Peyer's patch (tissue), 4 donors: ENCODE measurements at places on chromosomes 3 and 15. TPM values are rescaled to one million over a fixed set of nuclear protein-coding genes. Genes with fewer than 3 reads are reported as not detected.

DNA sequence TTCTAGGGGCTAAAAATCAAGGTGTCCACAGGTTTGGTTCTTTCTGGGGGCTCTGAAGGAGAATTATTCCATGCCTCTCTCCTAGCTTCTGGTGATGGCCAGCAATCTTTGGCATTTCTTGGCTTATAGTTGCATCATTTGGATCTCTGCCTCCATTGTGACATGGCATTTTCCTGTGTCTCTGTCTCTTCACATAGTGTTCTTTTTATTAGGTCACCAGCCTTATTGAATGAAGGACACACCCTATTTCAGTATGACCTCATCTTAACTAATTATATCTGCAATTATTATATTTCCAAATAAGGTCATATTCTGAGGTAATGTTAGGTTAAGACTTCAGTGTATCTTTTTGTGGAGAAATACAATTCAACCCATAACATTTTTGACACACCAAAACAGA lies 3.2 kb upstream of the GBE1 start:
- peaks cover 4% of the 10 kb centered on the region for H3K4me1 ChIP-seq
- no peak for DNase-seq
- no peak overlapping the region for H3K4me3 ChIP-seq

DNA sequence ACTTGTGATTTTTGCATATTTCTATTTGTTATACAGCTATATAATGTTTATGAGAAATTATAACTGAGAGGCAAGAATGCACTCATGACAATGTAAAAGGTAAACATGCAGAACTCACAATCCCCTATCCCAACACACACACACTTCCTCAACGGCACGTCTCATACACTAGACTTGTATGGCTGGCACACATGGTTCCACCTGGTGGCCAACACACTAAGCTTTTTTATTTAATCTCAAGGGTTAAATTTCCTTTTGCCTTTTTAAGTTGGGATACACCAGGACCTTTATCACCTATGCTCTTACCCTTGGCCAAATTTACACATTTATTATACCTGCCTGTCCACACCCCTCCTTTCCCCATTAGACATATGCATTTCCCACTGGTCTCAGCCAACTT lies 88.6 kb upstream of the PSMD6 start:
- H3K27me3 ChIP-seq, result no peaks in the 10 kb centered on the region
- no peak overlapping the region for H3K27ac ChIP-seq
- no peaks in the 10 kb centered on the region for H3K4me1 ChIP-seq
- H3K36me3 ChIP-seq, result no peaks in the 10 kb centered on the region
- no peak for DNase-seq

- no peak for DNase-seq
- H3K27ac ChIP-seq, result no peak overlapping the region
- no peak overlapping the region for H3K4me3 ChIP-seq
- no peaks in the 10 kb centered on the region for H3K4me1 ChIP-seq
- no peaks in the 10 kb centered on the region for H3K27me3 ChIP-seq
Observed at GRCh38 chr3:88137836-88138235, 11.9 kb upstream of the C3orf38 start.

The OPA1 gene
- 89.1 TPM for total RNA-seq

DNA sequence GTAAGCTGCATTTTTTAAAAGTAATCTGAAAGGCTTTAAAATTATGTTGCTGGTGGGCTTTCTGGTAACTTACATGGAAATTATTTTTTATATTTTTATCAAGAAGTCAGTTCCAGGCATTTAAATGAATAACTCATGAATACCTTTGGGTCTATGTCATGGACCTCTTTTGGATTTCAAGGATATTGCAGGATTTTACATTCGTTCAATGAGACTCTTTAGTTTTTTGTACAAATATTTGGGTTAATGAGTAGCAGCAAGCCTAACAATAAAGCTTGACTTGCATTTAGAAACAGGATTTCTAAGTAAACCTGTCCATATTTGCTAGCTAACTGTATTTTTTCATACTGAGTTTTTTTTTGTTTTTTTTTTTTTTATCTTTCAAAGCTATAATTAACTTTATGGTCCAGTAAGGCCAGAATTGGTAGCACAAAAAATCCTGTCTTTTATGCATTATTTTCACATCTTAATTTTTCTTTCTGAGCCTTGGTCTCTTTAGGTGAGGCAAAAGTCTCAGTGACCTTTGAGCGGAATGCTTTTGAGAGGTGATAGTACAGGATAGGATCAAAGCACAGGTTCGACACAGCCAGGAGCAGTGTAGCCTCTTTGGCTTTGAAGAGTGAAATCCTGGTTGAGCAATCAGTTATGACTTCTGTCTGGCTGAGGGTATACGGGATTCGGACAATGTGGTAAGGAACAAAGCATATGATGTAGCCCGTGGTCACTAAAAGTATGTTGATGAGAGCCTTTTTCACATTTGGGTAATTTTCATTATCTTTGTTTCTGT lies 4.8 kb downstream of the GPR171 start:
- no peak overlapping the region for H3K4me3 ChIP-seq
- no peaks in the 10 kb centered on the region for H3K36me3 ChIP-seq
- H3K27me3 ChIP-seq, result no peaks in the 10 kb centered on the region
- no peak overlapping the region for H3K27ac ChIP-seq
- DNase-seq, result no peak
- peaks cover 5% of the 10 kb centered on the region for H3K4me1 ChIP-seq

GRCh38 chr3:25150199-25150598 lies 277.9 kb upstream of the RARB start:
- H3K4me3 ChIP-seq, result no peak overlapping the region
- H3K4me1 ChIP-seq, result no peaks in the 10 kb centered on the region
- DNase-seq, result no peak
- no peak overlapping the region for H3K27ac ChIP-seq

The PLA2G4D gene
- total RNA-seq, result not detected

GRCh38 chr15:75023872-75024636 lies 664 bp downstream of the PPCDC start:
- DNase-seq, result no peak
- H3K4me3 ChIP-seq, result peak overlapping the region; percentile 73
- H3K27ac ChIP-seq, result peak overlapping the region; percentile 87
- H3K36me3 ChIP-seq, result no peaks in the 10 kb centered on the region
- H3K4me1 ChIP-seq, result no peaks in the 10 kb centered on the region
- H3K27me3 ChIP-seq, result no peaks in the 10 kb centered on the region

GRCh38 chr3:157754451-157754850 lies 251.2 kb upstream of the VEPH1 start:
- H3K4me3 ChIP-seq, result no peak overlapping the region
- DNase-seq, result no peak
- H3K36me3 ChIP-seq, result no peaks in the 10 kb centered on the region
- H3K4me1 ChIP-seq, result no peaks in the 10 kb centered on the region

- no peaks in the 10 kb centered on the region for H3K4me1 ChIP-seq
- DNase-seq, result no peak
Observed at GRCh38 chr3:80601479-80601878, 833.7 kb upstream of the ROBO1 start.

- H3K4me3 ChIP-seq, result no peak overlapping the region
- DNase-seq, result no peak
- H3K36me3 ChIP-seq, result no peaks in the 10 kb centered on the region
- H3K27ac ChIP-seq, result no peak overlapping the region
Observed at GRCh38 chr15:84697236-84697990, 18.5 kb downstream of the SEC11A start.

DNA sequence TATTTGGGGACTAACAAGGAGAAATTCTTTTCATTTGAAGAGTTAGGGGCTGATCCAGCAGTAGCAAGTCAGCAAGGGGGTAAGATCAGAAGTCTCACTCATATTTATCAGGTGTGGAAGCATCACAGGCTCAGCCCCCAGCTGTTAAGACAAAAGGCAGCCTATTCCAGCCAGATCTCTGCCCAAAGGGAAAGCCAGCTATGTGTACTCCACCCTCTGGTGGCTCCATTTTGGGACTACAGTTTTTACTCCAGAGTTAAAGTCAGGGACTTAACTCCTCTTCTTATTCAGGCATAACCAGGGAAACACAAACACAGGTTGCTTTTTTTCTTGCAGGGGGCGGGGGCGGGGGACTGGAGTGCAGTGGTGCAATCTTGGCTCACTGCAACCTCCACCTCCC lies 19.2 kb downstream of the UBP1 start:
- DNase-seq, result no peak
- H3K36me3 ChIP-seq, result peaks cover 46% of the 10 kb centered on the region
- no peak overlapping the region for H3K4me3 ChIP-seq
- no peak overlapping the region for H3K27ac ChIP-seq

GRCh38 chr3:125108833-125109535 lies 53.2 kb upstream of the HEG1 start:
- no peak overlapping the region for H3K27ac ChIP-seq
- H3K27me3 ChIP-seq, result no peaks in the 10 kb centered on the region
- no peaks in the 10 kb centered on the region for H3K4me1 ChIP-seq
- no peak overlapping the region for H3K4me3 ChIP-seq

The KCNMB2 gene
- total RNA-seq, result not detected

GRCh38 chr3:188471723-188472122 lies 317.8 kb downstream of the LPP start:
- H3K27ac ChIP-seq, result no peak overlapping the region
- H3K4me1 ChIP-seq, result no peaks in the 10 kb centered on the region
- no peak overlapping the region for H3K4me3 ChIP-seq
- no peaks in the 10 kb centered on the region for H3K27me3 ChIP-seq
- DNase-seq, result no peak
- H3K36me3 ChIP-seq, result no peaks in the 10 kb centered on the region

DNA sequence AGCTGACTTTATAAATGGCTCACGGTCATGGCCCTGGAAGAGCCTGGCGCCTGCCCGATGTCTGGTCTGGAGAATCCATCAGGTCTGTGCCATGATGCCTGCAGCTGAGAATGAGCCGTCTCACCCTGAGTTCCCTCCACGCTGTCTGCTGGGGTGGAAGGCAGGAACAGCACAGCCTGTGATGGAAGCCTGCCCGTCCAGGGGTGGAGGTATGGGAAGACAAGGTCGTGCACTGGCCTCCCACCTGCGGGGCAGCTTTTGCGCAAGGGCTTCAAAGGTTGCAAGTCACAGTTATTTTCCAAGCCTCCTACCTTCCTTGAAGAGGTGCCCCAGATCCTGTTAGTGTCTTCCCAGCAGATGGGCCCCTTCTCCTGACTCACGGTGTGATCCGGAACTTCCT lies 275.5 kb downstream of the FAM43A start:
- no peak overlapping the region for H3K4me3 ChIP-seq
- DNase-seq, result no peak
- H3K4me1 ChIP-seq, result no peaks in the 10 kb centered on the region
- no peaks in the 10 kb centered on the region for H3K27me3 ChIP-seq

DNA sequence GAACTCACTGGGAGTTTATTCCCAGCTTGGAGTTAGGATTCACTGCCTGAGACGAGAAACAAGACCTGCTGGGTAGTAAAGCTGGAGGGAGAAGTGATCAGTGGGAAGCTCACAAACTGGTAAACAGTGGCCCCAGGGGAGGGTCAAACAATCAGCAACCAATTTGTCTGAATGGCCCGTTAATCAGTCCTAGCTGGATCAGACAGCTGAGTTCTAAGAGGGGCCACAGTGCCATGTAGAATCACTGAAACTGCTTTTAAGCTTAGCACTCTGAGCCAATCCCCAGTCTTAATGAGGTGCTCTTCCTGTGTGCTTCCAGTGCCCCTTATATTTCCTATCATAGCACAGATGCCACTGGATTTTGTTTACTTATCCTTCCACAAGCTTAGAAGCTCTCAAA lies 591.7 kb downstream of the RSL24D1 start:
- no peak for DNase-seq
- no peaks in the 10 kb centered on the region for H3K36me3 ChIP-seq
- no peak overlapping the region for H3K4me3 ChIP-seq
- H3K27me3 ChIP-seq, result no peaks in the 10 kb centered on the region

- H3K4me1 ChIP-seq, result no peaks in the 10 kb centered on the region
- DNase-seq, result no peak
- no peak overlapping the region for H3K27ac ChIP-seq
Observed at GRCh38 chr3:172279974-172280373, 168.3 kb downstream of the GHSR start.

DNA sequence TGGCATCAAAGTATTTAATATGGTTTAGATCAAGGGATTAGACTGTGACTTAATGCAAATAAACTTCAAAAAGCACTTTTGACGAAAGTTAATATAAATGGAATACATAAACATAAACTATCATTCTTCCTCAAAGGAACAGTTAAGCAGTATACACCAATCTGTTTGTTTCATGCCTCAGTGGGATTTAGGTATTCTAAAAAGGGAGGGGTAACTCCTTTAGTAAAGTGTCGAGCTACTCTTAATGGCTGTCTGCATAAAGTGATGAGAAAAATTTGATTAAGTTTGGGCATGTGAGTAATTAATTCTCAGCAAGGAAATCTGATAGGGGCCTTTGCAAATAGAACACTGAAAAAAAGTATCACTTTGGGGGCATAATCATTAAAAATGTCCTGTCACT lies 176.9 kb downstream of the FRMD5 start:
- no peak overlapping the region for H3K4me3 ChIP-seq
- no peak overlapping the region for H3K27ac ChIP-seq
- no peaks in the 10 kb centered on the region for H3K4me1 ChIP-seq
- H3K27me3 ChIP-seq, result no peaks in the 10 kb centered on the region
- no peaks in the 10 kb centered on the region for H3K36me3 ChIP-seq
- no peak for DNase-seq

DNA sequence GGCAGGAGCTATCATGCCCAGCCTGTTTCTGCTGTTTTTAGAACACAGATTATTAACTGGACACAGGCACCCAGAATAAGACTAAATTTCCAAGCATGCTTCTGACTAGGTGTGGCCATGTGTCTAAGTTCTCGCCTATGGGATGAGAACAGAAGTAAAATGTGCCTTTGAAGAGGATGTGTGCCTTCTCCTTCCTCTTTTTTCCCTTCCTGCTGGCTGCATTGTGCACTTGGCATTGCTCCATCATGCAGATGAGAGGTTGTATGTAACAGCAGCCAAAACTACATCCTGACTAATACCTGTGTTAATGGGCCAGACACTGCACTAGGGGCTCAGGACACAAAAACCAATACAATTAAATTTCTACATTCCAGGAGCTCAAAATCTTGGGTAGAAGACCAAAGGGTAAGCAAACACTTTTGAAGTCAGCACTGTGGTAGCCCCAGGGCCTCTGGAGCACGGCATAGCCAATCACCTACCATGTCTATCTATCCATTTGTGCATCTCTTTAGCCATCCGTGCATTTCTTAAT lies 40.9 kb upstream of the RNU6-1 start:
- no peak for DNase-seq
- H3K4me1 ChIP-seq, result peaks cover 22% of the 10 kb centered on the region
- no peaks in the 10 kb centered on the region for H3K27me3 ChIP-seq
- H3K27ac ChIP-seq, result no peak overlapping the region
- H3K36me3 ChIP-seq, result no peaks in the 10 kb centered on the region

DNA sequence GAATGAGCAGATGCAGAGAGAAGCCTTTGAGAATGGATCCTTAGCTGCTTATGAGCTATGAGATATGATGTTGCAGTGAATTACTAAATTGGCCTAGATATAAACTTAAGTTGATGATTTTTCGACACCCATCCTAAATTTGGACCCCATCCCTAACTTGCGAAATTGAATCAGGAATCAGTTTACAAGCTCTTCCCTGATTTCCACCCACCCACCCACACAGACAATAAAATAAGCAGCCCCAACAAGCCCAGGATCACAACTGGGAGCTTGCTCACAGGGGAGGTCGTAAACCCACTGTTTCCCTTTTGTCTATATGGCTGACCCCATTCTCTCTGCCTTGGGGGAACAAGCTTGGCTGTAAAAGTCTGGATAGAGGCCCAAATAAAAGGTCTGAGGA lies 57.3 kb downstream of the GREM1 start:
- no peaks in the 10 kb centered on the region for H3K36me3 ChIP-seq
- no peak overlapping the region for H3K4me3 ChIP-seq
- H3K27ac ChIP-seq, result no peak overlapping the region
- DNase-seq, result no peak
- no peaks in the 10 kb centered on the region for H3K4me1 ChIP-seq

The ITIH1 gene
- total RNA-seq, result not detected
